Activated naive CD8-positive, alpha-beta T cell treated with anti-CD3 and anti-CD28 coated beads for 36 hours (primary cell): ENCODE measurements at places on chromosomes 4 and X. TPM values are rescaled to one million over a fixed set of nuclear protein-coding genes. Genes with fewer than 3 reads are reported as not detected.

DNA sequence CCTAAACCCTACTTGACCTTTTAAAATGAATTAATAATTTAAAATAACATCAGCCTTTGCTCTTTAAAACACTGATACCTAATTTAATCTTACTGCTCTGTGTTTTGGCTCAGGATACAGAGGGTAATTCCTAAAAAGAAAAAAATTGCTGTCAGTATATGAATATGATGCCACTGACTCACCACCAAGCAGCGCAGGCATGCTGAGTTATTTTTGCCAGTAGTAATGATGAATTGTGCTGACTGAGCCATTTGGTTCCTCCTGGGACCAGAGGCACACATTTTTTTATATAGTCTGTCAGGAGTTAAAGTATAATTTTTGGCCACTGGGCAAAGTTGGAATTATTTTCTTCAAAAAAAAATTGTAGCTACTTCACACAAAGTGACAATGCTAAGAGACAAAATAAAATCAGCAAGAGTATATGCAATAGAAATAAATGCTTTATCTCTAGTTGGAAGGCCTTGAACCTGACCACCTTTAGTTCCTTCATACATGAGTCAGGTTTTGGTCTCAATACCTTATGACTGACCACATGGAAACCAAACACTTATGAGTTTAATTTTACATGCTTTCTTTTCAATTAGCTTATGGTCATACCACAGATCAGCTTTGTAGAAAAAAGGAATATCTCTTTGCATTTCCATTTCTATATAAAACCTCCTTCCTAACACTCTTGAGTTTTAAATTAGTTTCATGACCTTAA is 115.1 kb downstream of the PPP3CA start:
- H3K27me3 ChIP-seq: no peaks in the 10 kb centered on the region
- no peaks in the 10 kb centered on the region for H3K36me3 ChIP-seq
- peaks cover 19% of the 10 kb centered on the region for H3K4me1 ChIP-seq

- H3K4me1 ChIP-seq: peaks cover 41% of the 10 kb centered on the region
- H3K27ac ChIP-seq: no peak overlapping the region
- H3K27me3 ChIP-seq: no peaks in the 10 kb centered on the region
- DNase-seq: no peak
These were observed 50.2 kb upstream of the TADA2B start for GRCh38 chr4:6992728-6993677.

GRCh38 chr4:8308856-8309771 is 39.6 kb downstream of the HTRA3 start:
- H3K36me3 ChIP-seq: no peaks in the 10 kb centered on the region
- no peaks in the 10 kb centered on the region for H3K4me1 ChIP-seq
- H3K27me3 ChIP-seq: no peaks in the 10 kb centered on the region
- no peak overlapping the region for H3K4me3 ChIP-seq
- no peak for DNase-seq

DNA sequence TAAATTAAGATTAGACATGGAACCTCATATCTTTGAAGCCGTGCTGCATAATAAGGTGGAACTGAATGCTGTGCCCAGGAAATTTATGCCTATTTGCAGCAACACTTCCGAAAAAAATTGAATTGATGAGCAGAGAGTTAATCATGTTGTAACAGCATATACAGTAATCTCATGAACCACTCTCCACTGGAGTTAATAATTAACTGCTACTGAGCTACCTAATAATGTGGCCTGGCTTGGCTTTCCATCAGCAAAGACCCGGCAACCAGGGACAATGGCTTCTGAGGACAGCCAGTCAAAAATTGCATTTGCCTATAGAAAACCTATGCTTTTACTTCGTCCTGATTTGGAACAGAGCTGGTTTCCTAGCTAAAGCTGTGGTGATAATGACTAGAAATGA is 63.8 kb upstream of the GATB start:
- H3K27ac ChIP-seq: no peak overlapping the region
- no peaks in the 10 kb centered on the region for H3K36me3 ChIP-seq
- DNase-seq: no peak
- H3K4me3 ChIP-seq: no peak overlapping the region

DNA sequence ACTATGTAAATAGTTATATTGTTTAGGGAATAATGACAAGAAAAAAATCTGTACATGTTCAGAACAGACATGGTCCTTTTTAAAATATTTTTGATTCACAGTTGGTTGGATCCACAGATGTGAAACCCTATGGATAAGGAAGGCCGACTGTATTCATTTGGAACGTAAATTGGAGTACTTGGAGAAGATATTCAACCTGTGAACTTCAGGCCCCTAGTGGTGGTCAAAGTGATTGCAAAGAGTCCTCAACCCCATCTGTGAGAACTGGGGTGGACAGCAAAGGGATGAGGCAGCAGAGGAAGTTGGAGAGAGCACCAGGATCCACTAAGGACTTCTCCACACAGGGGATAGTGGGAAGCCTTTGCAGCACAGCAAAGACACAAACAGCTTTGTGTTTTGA is 6.2 kb upstream of the CXCL13 start:
- H3K36me3 ChIP-seq: no peaks in the 10 kb centered on the region
- H3K27me3 ChIP-seq: peaks cover 26% of the 10 kb centered on the region
- H3K27ac ChIP-seq: no peak overlapping the region
- H3K4me1 ChIP-seq: peaks cover 16% of the 10 kb centered on the region
- DNase-seq: no peak

GRCh38 chrX:12987900-12988594 is 13.1 kb downstream of the TMSB4X start:
- H3K36me3 ChIP-seq: peaks cover 4% of the 10 kb centered on the region
- H3K4me1 ChIP-seq: peaks cover 66% of the 10 kb centered on the region
- H3K27ac ChIP-seq: peak overlapping the region; percentile 48
- H3K27me3 ChIP-seq: peaks cover 4% of the 10 kb centered on the region
- DNase-seq: no peak

GRCh38 chrX:71241301-71241700 is 12.6 kb downstream of the ZMYM3 start:
- no peak overlapping the region for H3K4me3 ChIP-seq
- H3K27me3 ChIP-seq: no peaks in the 10 kb centered on the region
- DNase-seq: no peak
- H3K36me3 ChIP-seq: peaks cover 23% of the 10 kb centered on the region
- H3K4me1 ChIP-seq: no peaks in the 10 kb centered on the region

DNA sequence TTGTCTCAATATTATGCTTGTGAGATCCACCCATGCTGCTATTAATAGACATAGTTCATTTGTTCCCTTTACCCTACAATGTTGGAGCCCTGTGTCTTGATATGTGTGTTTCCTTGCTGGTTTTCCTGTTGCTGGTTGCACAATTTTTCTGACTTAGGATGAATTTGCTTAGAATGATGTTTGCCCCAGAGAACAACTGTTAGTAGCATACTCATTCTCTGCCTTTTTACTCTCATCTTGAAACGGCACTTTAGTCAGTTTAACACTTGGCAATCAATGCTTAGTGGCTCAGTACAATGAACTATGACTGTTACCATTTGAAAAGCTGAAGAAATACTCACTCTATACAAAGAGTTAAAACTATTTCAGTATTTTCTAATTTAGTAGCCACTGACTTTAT is 158.8 kb upstream of the NDST4 start:
- H3K4me1 ChIP-seq: no peaks in the 10 kb centered on the region
- no peaks in the 10 kb centered on the region for H3K27me3 ChIP-seq
- no peak overlapping the region for H3K4me3 ChIP-seq
- no peak overlapping the region for H3K27ac ChIP-seq
- H3K36me3 ChIP-seq: no peaks in the 10 kb centered on the region
- no peak for DNase-seq

DNA sequence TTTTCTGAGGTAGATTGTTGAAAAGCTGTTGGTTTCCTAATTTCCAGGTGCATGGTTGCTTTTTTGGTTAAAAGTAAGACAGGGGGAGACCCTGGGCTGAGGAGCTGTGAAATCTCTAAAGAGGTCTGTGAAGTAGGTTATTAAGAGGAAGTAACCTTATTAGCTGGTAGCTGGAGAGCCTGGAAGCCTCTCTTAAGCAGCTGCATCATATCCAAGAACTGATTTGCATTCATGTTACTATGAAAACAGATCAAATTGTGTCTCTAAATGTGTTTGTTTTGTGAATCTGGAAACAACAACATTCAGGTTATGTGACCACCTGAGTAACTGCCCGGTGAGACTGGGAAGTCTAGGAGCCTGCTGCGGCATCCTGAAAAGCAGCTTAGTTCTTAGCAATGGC is 54.1 kb downstream of the ARHGAP10 start:
- H3K36me3 ChIP-seq: no peaks in the 10 kb centered on the region
- no peak overlapping the region for H3K4me3 ChIP-seq
- no peak overlapping the region for H3K27ac ChIP-seq
- no peak for DNase-seq

GRCh38 chr4:42361456-42361855 is 35.8 kb upstream of the SHISA3 start:
- H3K27ac ChIP-seq: no peak overlapping the region
- peaks cover 27% of the 10 kb centered on the region for H3K27me3 ChIP-seq
- peaks cover 2% of the 10 kb centered on the region for H3K4me1 ChIP-seq
- H3K36me3 ChIP-seq: no peaks in the 10 kb centered on the region
- H3K4me3 ChIP-seq: no peak overlapping the region

- H3K27me3 ChIP-seq: peaks cover 42% of the 10 kb centered on the region
- H3K4me3 ChIP-seq: no peak overlapping the region
- no peak overlapping the region for H3K27ac ChIP-seq
- no peaks in the 10 kb centered on the region for H3K4me1 ChIP-seq
These were observed 2.6 kb upstream of the IL13RA1 start for GRCh38 chrX:118724775-118725174.

- no peaks in the 10 kb centered on the region for H3K27me3 ChIP-seq
- peaks cover 57% of the 10 kb centered on the region for H3K4me1 ChIP-seq
- H3K36me3 ChIP-seq: peaks cover 6% of the 10 kb centered on the region
- peak overlapping the region; percentile 86 for H3K27ac ChIP-seq
- no peak overlapping the region for H3K4me3 ChIP-seq
These were observed 22.1 kb downstream of the TMSB4X start for GRCh38 chrX:12996934-12997435.

DNA sequence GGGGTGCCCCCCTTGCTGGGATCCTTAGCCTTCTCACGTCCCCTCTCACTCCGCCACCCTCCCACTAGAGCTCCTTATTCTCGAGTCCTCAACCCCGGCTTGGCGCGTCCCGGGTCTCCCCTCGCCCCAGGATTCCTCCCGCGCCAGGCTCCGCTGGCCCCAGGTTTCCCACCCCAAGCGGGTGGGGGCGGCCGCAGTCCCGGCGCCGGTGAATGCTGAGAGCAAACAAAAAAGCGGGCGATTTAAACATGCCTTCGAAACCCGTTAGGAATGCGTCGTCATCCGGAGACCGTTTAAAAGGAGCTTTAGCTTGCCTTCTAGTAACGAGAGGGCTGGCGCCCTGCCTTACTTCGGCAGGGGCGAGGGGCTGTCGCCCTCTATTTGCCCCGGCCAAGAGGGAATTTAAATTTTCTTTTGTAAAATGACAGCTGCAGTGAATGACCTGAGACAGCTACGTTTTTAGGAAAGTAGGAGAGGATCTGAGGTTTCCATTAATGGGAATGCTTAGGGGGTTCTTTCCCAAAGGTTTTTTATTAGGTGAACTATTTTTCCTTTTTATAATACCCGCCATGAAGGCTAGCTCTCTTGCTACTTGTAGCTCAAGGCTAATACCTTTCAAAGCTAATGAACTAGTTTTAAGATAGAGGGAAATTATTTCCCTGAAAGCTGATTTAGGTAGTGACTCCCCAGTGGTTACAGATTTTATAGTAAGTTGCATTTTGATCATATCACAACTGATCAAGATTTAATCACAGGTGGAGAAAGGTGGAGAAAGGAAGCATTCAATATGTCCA is 3.1 kb downstream of the JADE1 start:
- H3K27me3 ChIP-seq: no peaks in the 10 kb centered on the region
- H3K36me3 ChIP-seq: peaks cover 26% of the 10 kb centered on the region
- no peak for DNase-seq
- H3K4me1 ChIP-seq: peaks cover 31% of the 10 kb centered on the region
- peak overlapping the region; percentile 77 for H3K27ac ChIP-seq

DNA sequence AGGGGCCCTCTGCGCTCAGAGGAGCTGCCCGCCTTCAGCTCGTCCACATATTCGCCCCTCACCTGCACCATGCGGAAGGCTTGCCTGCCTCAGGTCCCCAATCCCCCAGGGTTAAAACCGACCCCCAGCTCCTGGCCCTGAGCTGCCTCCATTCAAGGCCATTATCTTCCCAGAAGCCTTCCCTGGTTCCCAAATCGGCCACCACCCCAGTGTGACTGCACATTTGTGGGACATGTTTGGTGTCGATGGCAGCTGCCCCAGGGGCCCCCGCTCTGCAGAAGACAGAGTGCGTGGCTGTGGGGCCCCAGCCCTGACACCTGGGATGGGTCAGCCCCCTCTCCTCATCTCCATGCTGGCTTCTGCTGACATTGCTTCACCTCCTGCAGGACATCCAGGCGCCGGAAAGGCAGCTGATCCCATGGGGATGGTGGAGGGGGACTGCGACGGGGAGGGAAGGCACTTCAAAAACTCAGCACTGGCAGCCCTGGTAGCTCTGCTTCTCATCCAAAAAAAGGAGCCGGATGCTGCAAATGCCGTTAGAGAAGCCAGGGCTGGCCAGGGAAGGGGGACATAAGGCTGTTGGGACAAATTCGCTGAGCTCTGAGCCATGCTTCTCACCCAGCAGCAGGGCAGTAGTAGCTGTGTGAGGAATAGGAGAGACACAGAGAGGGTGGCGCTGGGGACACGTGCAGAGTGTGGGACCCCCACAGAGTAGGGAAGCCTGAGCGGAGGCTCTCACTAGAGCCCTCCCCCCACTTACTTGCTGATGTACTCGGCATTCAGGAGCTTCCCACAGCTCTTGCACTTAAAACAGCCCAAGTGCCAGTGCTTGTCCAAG is 78.5 kb downstream of the ABLIM2 start:
- H3K4me3 ChIP-seq: no peak overlapping the region
- no peaks in the 10 kb centered on the region for H3K27me3 ChIP-seq
- no peaks in the 10 kb centered on the region for H3K4me1 ChIP-seq
- no peaks in the 10 kb centered on the region for H3K36me3 ChIP-seq

- H3K27ac ChIP-seq: no peak overlapping the region
- H3K36me3 ChIP-seq: peaks cover 1% of the 10 kb centered on the region
- no peak overlapping the region for H3K4me3 ChIP-seq
- DNase-seq: no peak
- H3K27me3 ChIP-seq: no peaks in the 10 kb centered on the region
These were observed 115.2 kb downstream of the MBNL3 start for GRCh38 chrX:132373610-132374009.

DNA sequence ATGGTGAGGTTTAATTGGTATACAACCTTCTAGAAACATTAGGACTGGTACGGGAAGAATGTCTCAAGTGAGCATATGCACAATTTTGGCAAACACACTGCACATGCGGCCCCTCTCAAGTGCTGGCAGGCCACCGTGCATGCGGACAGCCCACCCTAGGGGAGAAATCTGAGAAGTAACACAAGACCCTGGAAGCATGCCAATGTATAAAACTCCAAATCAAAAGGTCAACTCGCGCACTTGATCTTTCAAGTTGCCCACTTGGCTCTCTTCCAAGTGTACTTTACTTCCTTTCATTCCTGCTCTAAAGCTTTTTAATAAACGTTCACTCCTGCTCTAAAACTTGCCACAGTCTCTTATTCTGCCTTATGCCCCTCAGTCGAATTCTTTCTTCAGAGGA is 488.3 kb downstream of the CFAP47 start:
- H3K36me3 ChIP-seq: no peaks in the 10 kb centered on the region
- H3K4me1 ChIP-seq: no peaks in the 10 kb centered on the region

The HHIP gene
- total RNA-seq: not detected

The HDX gene
- 1.4 TPM for total RNA-seq

The GAGE13 gene
- total RNA-seq: not detected

The ADH1B gene
- not detected for total RNA-seq

The ENAM gene
- not detected for total RNA-seq

The ARHGAP36 gene
- not detected for total RNA-seq

The CT45A1 gene
- total RNA-seq: not detected

The VSIG1 gene
- 1.0 TPM for total RNA-seq
